Activated naive CD8-positive, alpha-beta T cell treated with anti-CD3 and anti-CD28 coated beads, Interleukin-2, amount 10 ng/mL, durations not matched to agents 7 days and 5 days (primary cell): ENCODE measurements at places on chromosomes 5 and 9.

GRCh38 chr5:140875085-140876065, at the start of gene PCDHA12:
TSS of gene PCDHA12 (plus strand) at chr5:140875308. CDS start at chr5:140875473, 165 bp downstream.
- H3K4me3 ChIP-seq, result no peak within 1 kb of the TSS
- no peak for DNase-seq
- H3K36me3 ChIP-seq, result no peaks in the 10 kb centered on the region
- H3K27ac ChIP-seq, result peak within 1 kb of the TSS; percentile 54
- H3K4me1 ChIP-seq, result no peaks in the 10 kb centered on the region

DNA sequence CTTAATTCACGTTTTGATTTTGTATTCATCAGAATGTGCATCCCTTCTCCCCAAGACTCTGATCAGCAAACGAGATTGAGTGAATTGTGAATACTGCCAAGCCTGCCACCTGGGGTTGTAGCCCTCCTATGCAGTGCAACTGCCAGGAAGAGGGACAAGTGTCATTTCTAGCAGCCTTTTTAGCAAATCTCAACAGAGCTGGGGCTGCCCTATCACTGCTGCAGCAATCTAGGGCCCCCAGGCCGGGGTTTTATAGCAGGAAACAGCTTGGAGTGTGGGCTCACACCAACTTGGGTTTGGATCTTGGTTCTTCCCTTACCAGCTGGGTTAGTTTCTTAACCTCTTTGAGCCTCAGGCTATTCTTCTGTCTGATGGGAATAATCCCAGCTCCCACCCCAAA, 4.0 kb downstream of the CSF1R start:
- peaks cover 29% of the 10 kb centered on the region for H3K27me3 ChIP-seq
- H3K27ac ChIP-seq, result no peak overlapping the region
- no peak overlapping the region for H3K4me3 ChIP-seq
- peaks cover 10% of the 10 kb centered on the region for H3K4me1 ChIP-seq

DNA sequence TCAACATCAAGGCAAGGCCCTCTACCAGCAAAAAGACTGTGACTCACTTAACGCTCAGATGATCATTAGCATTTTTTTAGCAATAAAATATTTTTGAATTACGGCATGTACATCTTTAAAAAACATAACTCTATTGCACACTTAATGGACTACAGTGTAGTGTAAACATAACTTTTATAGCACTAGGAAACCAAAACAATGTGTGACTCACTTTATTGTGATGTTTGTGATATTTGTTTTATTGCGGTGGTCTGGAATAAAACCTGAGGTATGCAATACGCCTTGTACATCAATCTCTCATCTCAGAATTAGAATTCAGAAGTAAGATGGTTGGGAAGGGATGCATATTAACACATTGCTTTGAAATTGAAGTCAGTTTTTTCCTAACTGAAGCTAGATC, 106.9 kb upstream of the PTCH1 start:
- H3K36me3 ChIP-seq, result peaks cover 4% of the 10 kb centered on the region
- peaks cover 10% of the 10 kb centered on the region for H3K4me1 ChIP-seq
- H3K4me3 ChIP-seq, result no peak overlapping the region
- no peak overlapping the region for H3K27ac ChIP-seq
- peaks cover 6% of the 10 kb centered on the region for H3K27me3 ChIP-seq

DNA sequence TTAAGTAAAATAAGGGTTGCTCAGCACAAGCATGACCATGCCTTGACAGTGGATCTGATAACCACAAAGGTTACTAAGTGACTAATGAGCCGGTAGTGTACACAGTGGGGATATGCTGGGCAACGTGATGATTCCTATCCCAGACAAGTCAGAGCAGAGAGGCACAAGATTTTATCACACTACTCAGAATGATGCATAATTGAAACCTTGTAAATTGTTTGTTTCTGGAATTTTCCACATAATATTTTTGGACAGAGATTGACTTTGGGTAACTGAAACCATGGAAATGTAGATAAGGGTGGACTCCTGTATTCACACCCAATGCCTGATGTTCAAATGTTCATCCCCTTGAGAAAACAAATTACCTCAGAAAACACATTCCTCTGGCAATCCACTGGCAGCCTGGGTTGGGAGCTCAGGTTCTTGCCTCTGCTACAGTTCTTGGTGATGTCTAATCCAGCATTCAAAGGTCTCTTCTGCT, 16.2 kb upstream of the ERAP1 start:
- no peak overlapping the region for H3K4me3 ChIP-seq
- peaks cover 30% of the 10 kb centered on the region for H3K4me1 ChIP-seq
- peaks cover 2% of the 10 kb centered on the region for H3K36me3 ChIP-seq

DNA sequence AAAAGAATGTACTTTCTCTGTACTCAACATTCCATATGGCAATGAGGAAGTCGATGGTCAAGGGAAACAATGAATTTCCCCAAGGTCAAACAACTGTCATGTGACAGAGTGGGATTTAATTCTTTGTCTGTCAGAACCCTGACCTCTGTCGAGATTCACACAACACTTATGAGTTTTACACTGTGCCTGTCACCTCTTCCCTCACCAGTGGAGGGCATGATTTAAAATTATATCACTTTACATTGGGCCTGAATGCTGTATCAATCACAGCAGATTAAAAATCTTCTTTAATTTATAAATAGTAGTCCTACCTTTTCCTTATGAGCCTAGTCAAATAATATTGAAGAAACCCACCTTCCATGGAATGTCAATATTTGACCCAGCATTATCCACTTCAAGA, 276.7 kb downstream of the CDH10 start:
- no peaks in the 10 kb centered on the region for H3K27me3 ChIP-seq
- H3K36me3 ChIP-seq, result no peaks in the 10 kb centered on the region
- no peak overlapping the region for H3K4me3 ChIP-seq
- DNase-seq, result no peak

DNA sequence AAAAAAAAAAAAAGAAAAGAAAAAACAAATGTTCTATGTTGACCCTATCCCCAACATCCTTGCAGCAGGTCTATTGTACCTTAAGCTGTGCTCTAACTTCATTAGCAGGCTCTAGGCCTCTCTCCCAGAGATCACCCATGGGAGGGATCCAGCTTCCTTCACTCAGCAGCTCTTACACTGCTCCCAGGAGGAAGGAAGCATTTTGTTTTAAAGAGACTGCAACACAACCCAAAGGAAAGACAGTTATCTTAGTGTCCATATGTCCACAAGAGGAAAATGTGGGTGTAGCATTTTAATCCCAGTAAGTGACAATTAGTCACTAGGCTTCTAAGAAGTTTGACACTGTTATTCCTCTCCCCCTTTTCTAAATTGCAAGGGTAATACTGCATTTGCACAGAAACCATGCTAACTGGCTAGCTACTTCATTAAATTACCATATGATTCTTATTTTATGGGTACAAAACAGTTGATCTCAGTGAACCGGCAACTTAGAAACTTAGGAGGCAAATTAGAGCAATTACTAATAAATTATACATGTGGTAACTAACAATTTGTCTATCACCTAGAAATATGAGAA, 58.8 kb downstream of the MARCHF3 start:
- peak overlapping the region; percentile 98 for H3K27ac ChIP-seq
- no peak for DNase-seq
- no peak overlapping the region for H3K4me3 ChIP-seq
- H3K36me3 ChIP-seq, result peaks cover 12% of the 10 kb centered on the region
- peaks cover 34% of the 10 kb centered on the region for H3K4me1 ChIP-seq
- H3K27me3 ChIP-seq, result no peaks in the 10 kb centered on the region
